ENCODE measurements at places on chromosomes 7 and 10.

DNA sequence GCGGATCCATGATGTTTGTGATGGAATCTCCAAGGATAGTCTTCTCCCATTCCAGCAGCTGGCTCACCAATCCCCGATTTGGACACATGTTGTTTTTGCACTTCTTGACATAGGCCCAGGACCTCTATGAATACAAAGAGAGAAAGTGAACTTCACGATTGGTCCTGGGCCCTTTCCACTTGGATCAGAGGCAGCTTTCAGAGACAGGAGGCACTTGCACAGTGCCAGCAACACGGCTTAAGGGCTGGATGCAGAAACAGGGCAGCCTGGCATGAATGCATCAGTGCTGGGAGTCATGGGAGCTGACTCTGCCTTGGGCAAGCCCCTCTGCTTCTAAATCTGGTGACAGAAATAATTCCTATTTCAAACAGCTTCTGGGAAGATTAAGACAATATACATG lies 2.1 kb upstream of the TMEM120A start:
- DNase-seq, result no peak

GRCh38 chr7:158365267-158365666 lies 222.4 kb downstream of the PTPRN2 start:
- no peak for DNase-seq

DNA sequence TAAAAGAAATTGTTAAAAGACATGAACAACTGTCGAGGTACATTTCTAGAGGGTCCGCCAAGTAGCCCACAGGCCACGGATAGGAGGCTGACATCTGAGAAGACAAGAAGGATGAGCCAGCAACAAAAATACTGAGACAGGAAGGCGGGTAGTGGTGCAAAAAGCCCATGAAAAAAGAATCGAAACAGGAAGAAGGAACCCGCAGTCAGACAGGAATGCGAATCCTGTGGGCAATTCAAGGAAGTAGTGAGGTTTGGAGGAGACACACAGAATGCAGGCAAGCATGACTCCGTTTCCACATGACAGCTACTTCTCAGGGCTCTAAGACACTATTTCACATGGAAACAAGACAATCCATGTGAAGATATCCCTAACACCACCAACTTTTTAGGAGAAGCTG lies 125.2 kb downstream of the DOCK4 start:
- DNase-seq, result peak; percentile 51

- no peak for DNase-seq
These were observed 101.1 kb upstream of the ABCB5 start for GRCh38 chr7:20514364-20514763.

DNA sequence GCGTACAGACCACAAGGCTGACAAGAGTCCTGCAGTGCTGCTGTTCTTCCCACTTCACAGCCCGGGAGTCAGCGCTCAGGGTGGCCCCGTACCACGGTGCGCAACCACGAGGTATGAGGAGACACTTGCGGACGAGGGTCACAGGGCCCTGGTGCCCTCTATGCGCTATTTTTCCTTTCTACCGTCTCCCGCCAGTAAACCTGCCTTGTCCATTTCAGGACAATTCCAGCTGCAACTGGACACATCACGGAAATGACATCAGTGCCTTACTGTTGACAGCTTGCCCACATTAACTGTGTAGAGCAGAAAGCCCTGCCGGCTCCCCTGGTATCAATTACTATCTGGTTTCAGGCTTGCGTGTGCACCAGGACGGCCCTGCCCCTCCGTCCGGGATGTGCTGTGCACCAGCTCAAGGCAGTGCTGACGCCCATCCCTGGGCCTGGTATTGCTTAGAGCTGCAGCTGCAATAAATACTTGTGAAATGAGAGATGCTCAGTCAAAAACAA lies 65.1 kb downstream of the ZRANB1 start:
- DNase-seq, result no peak

DNA sequence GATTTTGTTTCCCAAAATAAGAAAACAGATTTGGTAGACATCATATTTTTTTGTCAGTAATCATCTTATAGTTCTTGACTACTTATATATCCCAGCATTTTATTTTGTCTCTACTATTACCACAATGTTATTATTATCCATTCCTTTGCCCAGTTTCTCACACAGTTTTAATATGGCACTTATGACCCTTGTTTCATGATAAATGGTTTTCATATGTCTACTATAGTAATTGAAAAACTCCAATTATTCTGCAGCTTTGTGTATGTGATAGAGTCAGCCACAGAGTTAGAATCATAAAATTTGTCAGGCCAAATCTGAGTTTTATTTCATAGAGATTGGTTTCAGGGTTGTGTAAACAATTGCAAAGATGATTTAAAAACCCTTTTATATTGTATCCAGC lies 203.9 kb downstream of the MALRD1 start:
- no peak for DNase-seq

GRCh38 chr7:114759347-114760062 lies 162.4 kb upstream of the MDFIC start:
- DNase-seq, result no peak

- no peak for DNase-seq
These were observed 155.3 kb upstream of the AKR1E2 start for GRCh38 chr10:4670737-4671136.

DNA sequence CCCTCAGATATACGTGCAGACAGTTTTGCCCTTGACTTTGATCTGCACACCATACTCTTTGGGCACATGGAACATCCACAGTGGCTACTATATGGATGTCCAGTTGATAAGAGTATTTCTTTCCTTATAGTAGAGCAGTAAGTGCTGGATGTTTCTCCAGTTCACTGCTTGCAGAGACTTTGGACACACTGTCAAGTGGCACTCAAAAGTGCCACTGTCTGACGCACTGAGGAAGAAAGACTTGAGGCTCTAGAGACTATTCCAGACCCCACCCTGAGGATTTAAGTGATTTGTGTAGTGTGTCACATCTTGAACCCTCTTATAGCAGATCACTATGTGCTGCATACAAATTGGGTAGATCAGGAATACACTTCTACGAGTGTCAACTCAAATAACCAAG lies 179.1 kb downstream of the GNAI1 start:
- DNase-seq, result no peak

GRCh38 chr7:43799605-43800004 lies 41.1 kb downstream of the BLVRA start:
- no peak for DNase-seq

- DNase-seq, result no peak
These were observed 29.6 kb downstream of the PFKFB3 start for GRCh38 chr10:6232225-6232807.

- no peak for DNase-seq
These were observed 8.3 kb upstream of the EBF3 start for GRCh38 chr10:129972145-129972965.

DNA sequence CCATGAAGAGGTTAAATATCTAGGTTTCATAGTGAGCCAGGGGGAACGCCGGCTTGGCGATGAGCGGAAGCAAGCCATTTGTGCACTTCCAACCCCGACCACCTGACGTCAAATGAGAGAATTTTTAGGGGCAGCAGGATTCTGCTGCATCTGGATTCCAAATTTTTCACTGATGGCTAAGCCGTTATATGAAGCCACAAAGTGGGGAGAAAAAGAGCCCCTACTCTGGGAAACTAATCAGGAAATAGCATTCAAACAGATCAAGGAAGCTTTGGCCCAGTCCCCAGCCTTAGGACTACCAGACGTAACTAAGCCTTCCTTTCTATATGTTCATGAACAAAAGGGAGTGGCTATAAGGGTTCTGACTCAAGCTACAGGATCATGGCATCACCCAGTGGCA lies 12.9 kb upstream of the ADCK2 start:
- DNase-seq, result no peak

DNA sequence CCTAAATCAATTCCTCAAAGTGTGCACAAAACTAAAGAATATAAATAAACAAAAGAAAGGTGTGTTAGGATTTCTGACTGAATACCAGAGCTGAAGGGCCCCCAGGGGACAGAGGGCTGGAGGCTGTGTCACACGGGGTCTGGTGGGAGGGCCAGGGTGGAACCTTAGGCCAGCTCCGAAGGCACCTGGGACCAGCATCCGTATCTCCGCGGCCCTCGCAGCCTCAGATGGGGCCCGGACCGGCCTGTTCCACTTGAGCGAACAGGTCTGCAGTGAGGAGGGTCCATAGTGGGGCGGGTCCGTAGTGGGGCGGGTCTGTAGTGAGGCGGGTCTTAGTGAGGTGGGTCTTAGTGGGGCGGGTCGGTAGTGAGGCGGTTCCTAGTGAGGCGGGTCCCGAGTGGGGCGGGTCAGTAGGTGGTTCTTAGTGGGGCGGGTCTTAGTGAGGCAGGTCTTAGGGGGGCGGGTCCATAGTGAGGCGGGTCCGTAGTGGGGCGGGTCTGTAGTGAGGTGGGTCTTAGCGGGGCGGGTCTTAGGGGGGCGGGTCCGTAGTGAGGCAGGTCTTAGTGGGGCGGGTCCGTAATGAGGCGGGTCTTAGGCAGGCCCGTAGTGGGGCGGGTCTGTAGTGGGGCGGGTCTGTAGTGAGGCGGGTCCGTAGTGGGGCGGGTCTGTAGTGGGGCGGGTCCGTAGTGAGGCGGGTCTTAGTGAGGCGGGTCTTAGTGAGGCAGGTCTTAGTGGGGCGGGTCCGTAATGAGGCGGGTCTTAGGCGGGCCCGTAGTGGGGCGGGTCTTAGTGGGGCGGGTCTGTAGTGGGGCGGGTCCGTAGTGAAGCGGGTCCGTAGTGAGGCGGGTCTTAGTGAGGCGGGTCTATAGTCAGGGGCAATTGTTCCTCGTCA lies 15.1 kb downstream of the GPR146 start:
- peak; percentile 28 for DNase-seq

- no peak for DNase-seq
These were observed at the start of gene TACR2 for GRCh38 chr10:69416695-69417094. Gene TACR2, minus strand, starts transcription at chr10:69416918. Its CDS starts 595 bp downstream, at chr10:69416323.

- DNase-seq, result no peak
These were observed 662.6 kb upstream of the MGMT start for GRCh38 chr10:128804411-128804810.

GRCh38 chr7:101723835-101724234 lies 93.6 kb upstream of the CUX1 start:
- DNase-seq, result no peak

DNA sequence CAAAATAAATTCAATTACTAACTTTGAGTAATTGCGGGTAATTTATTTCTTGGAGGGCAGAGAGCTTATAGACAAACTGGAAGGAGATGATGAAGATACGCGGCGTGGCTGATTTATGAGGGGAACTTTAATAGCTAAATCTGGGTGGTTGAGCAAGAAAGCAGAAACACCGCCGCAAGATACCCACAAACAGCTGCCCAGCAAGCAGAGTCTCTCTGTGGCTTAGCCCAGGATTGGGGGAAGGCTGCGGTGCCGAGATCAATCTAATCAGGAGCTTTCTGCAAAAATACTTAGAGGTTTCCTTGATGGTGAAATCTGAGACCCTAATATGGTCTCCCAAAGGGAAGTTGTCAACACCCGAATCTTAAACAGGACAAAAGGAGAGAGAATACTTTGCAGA lies 94.9 kb upstream of the MGMT start:
- DNase-seq, result no peak

- no peak for DNase-seq
These were observed 243.2 kb downstream of the SNX10 start for GRCh38 chr7:26534649-26535482.

DNA sequence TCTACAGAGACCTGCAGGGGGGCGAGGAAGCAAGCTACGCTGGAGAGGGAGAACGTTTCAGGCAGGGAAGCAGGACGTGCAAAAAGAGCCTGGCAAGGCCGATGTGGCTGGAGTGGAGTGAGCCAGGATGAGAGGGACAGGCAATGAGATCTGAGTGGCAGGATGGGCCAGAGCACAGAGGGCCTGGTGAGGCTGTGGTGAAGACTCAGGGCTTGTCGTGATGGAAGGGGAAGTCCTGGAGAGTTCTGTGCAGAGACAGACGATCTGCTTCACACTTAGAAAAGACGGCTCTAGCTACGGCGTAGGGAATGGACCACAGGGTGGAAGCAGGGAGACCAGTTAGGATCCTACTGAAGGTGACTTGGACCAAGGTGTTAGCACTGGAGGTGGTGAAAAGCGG lies 87.0 kb downstream of the SH3PXD2A start:
- no peak for DNase-seq

DNA sequence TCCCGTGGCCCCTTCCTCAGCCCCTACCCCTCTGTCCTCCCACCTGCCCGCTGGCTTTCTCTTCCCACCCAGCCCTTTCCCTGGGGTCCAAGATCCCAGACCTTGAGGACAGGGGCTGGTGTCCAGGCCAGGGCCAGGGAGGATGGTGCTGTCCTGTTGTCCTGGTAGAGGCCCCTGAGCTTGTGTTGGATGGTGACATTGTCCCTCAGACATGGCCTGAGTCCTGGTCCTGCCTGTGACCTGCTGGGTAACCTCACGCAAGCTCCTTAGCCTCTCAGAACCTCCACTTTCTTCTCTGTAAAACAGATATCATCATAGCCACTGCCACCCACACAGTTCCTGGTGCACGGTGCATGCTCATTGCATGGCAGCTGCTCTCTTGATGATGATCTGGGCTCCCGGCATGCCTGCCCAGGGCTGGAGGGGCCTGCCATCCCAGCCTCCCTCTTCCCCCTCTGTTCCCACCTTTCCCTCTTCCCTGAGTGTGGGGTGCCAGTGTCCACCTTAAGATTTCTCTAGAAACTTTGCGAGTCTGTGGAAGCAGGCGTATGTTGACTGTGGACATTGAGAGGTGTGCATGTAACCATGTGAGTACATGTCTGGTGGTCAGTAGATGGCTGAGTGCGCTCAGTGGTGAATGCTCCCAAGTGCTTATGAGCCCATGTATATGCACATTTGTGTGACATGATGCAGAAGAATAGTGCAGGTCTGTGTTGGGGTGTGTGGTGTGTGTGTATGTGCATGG lies 60.4 kb downstream of the NEURL1 start:
- DNase-seq, result no peak

DNA sequence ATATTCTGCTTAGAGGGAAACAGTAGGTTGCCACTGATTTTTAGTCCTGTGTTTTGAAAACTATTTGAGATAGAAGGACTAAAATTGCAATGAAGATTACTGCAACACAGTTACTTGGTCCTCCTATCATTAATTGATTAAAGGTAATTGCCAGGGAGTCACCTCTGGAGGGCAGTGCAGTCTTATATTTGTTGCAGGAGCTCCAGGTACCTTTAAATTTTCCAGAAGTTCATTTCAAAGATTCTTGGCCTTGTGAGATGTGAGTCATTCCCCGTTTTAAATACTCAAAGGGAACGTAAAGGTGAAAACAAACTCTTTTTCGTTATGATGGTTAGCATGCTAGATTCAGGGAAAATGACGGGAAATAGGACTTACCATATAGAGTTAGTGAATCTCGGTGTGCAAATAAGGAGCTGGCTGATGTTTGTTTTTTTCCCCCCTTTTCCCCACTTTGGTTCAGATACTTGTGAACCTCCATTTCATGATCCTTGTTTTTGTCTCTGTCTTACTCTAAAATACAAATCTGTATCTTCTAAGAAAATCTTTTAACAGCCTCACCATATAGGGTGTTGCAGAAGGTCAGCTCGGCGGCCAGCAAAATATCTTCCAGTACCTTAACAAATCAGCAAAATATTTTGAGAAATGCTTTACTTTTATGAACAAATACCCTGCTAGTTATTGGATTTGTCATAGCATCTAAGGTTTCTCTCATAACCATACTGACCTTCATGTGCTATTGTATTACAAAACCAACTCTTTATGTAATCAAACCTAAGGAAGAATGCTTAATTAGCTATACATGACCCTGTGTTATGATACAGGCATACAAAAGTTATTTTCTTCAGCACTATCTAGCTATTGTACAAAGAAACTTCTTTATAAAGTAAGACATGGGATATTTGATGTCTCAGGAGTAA lies 143.0 kb upstream of the HDAC9 start:
- DNase-seq, result no peak

GRCh38 chr7:43735802-43736603 lies 6.7 kb upstream of the COA1 start:
- DNase-seq, result no peak

Data from CD4-positive, alpha-beta T cell treated with Interferon gamma for 1 hour (primary cell).